Stimulated activated CD8-positive, alpha-beta memory T cell treated with anti-CD3 and anti-CD28 coated beads, Interleukin-2, amount 100 ng/mL, for 48 hours (primary cell): ENCODE measurements at places on chromosomes 5 and 9.

DNA sequence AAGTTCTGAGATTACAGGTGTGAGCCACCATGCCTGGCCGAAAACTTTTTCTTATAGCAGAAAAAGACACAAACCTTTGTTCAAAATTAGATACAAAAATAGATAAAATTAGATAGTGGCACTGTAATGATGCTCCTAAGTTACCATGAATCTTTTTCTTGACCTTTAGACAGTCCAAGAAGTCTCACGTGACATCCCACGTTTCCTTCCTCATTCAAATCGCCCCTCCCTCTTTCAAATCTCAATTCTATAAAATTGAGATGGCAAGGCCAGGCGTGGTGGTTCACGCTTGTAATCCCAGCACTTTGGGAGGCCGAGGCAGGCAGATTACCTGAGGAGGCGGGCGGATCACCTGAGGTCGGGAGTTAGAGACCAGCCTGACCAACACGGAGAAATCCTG lies 7.7 kb upstream of the ZCCHC10 start:
- DNase-seq = no peak

DNA sequence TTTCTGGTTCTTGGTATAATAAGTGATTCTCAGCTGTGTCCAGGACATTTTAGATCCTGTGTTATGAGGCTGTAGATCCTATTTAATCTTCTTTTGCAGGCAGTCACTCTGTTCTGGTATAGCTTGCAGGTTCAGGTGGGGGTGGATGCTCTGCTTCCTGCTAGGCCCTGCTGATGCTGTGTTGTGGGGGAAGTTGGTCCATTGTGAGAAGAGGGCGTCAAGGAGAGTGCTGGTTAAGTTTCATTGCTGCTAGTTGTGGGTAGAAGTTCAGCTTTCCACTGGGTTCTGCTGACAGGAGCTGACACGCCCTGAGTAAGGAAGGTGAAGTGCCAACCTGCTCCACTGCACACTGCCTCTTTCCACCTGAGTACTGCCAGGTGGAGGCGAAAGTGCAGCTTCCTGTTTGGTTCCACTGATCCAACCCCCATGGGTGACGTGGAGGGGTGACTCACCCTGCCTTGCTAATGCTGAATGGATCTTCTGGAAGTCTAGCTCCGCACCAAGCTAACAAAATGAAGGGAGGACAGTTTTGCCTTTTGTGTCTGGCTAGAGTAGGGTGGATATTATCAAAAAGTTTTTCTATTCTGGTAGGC lies 16.3 kb downstream of the NMRK1 start:
- DNase-seq = peak; percentile 20

DNA sequence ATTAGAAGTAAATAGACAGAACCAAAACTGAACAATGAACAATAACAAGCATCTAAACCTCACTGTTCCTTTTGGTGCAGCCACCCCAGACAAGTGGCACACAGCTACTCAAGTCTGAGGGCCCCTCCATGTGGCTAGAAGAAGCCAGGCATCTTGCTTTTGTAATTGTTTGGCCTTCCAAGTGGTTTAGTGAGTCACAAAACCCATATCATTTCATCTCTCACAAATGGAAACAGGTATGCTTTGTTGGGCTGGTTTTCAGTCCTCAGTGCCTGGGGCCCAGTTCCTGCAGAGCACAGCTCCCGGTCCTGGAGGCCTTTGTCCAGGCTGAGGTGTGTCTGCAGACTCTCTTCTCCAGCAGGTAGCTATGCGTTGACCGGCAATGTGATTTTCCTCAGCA lies 16.7 kb downstream of the PRLR start:
- DNase-seq = no peak

GRCh38 chr9:121369595-121370265 lies at the start of gene STOM:
STOM (minus strand) TSS chr9:121370250; CDS start chr9:121370187, 63 bp downstream.
- peak; percentile 40 for DNase-seq

GRCh38 chr5:105816961-105817360 lies 1853.8 kb downstream of the EFNA5 start:
- DNase-seq = no peak

DNA sequence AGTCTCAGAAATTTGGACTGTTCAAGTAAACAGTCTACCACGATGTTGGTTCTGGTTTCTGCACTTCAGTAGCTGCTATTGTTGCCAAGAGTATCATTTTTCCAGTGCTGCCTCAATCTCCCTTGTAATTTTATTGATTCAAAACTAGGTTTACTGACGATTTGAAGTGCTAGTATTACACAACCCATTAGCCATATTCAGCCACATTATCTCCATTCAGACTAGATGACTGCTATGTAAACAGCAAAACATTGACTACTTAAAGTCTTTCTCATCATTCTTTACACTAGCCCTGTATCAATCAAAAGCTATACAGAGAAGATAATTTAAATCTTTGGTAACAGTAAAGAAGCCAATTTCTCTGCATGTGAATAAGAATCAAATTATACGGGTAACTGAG lies 102.0 kb upstream of the TSLP start:
- DNase-seq = no peak

GRCh38 chr9:75372499-75373268 lies 284.4 kb downstream of the OSTF1 start:
- DNase-seq = no peak

- no peak for DNase-seq
Observed at GRCh38 chr5:23482642-23483041, 24.8 kb upstream of the PRDM9 start.

DNA sequence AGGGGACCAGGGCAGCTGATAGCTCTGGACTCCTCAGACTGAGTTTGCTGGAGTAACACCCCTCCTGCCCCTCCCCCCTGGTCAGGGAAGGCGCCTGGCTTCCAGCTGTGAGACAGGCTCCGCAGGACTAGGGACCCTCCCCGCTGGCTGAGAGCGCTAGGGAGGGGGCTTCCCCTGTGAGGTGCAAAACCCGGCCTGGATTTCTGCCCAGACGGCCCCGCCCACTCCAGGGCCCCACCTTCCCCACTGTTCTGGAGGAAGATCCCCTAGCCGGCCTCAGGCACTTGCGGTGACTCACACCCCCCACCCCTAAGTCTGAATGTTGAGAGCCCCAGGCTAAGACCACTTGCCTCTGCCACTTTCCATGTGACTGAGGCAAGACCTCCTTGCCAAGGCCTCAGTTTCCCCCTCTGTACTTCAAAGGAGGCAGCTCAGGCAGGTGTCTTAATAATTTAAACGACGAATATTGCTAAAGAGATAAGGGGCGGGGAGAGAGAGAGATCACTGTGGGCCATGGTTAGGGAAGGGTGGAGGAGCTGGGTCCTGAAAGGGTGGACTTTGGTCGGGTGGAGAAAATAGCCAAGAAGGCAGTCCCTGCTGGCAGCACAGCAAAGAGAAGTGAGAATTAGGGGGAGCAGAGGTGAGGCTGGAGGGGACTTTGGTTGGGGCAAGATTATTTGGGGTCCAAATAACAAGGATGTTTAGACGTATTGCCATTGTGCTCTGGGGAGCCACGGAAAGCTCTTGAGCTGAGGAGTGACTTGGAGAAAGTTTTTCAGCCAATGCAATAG lies 1.0 kb upstream of the DAB2IP start:
- peak; percentile 15 for DNase-seq

DNA sequence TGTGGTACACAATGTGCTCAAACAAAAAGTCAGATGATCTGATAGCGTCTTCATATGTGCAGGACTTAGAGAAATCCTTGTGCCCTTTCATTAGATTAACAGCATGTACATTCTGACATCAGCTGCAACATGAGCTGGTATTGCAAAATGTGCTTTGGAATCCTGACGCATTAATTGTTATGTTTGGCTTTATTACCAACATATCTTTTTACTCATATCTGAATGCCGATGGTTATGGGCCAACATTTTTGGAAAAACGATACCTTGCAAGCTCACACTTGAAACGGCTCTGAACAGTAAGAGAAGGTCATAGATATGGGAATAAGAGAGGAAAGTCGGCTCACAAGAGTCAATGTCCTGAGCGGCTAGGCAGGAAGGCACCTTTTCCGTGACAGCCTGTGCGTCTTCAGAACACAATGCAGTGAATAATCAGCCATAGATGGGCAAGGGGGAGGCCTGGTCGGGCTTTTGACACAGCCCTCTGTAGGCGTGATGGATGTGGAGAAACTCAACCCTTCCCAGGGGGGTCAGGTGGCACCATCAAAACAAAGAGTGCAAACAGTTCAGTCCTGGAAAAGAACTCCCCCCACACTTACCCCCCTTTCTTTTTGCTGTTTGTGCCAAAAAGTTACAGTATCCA lies 36.4 kb upstream of the GAS1 start:
- no peak for DNase-seq

- DNase-seq = no peak
Observed at GRCh38 chr5:161064781-161065180, 212.8 kb upstream of the ATP10B start.

DNA sequence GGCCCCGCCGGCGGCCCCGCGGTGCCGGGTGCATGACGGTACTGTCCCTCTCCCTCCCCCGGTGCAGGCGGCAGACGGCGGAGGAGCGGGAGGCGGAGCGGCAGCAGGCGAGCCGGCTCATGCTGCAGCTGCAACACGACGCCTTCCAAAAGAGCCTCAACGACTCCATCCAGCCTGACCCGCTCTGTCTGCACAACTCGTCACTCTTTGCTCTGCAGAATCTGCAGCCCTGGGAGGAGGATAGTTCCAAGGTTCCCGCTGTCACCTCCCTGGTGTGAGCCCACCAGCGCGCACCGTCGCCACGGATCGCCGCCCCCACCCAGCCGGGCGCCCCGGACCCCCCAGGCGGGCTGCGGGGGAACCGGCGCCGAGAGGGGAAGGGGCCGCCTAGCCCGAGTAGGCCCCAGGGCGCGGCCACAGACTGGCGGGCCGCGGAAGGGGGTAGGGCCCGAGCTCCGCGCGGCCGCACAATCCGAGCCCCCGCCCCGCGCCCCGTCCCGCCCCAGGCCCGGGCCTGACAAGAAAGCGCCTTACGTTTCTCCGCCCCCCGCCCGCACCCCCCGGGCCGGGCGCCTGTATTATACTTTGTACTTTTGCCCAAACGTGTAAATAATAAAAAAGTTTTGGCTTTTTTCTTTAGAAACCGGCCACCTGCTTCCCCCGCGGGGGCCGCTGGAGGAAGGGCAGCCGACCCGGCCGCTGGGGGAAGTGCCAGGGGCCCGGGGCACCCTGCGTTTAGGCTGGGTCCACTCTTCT lies 2.5 kb downstream of the TLX3 start:
- DNase-seq = no peak

DNA sequence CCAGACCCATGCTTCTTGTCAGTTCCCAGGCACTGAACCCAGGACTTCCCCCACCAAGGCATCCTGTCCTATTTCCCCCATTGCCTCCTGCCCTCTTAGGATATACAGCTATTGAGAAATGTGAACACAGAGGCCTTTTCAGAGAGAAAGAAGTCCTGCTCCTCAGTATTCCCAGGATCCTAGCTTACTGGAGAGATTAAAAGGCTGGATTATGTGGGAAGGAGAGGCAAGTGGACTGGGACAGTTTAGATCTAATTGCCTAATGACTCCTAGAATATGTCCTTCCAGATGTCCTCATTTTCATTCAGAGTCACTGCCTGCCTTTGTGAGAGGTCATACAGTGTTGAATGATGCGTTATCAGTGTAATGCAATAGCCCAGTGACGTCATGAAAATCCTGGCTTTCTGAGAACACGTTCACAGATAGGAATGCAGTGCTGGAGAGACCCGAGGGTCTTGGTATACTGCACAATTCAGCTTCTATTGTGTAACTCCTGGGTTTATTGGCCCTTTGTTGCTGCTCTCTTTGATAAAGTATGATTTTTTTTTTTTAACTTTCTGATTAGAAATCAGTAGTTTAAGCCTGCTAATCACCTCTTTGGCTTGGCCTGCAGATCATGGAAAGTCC lies 26.2 kb downstream of the WWC1 start:
- DNase-seq = no peak

- no peak for DNase-seq
Observed at GRCh38 chr9:103601287-103601686, 492.8 kb upstream of the SMC2 start.

DNA sequence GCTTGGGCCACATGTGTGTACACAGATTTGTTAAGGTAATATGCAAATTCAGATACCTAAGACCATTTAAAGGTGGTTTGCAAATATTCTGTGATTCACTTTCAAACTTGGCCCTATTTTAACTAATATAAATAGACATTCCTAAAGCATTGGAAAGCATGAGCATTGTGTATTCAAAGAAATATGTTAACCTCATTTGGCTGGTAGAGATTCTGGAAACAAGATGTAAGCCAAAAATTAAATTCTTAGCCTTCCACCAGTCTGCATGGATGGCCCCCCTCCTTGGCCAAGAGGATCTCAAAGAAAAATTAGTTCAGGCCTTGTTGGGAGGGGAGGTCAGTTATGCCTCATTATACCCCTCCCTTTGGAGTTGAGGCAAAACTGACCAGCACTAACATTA lies 38.7 kb upstream of the C6 start:
- DNase-seq = no peak

DNA sequence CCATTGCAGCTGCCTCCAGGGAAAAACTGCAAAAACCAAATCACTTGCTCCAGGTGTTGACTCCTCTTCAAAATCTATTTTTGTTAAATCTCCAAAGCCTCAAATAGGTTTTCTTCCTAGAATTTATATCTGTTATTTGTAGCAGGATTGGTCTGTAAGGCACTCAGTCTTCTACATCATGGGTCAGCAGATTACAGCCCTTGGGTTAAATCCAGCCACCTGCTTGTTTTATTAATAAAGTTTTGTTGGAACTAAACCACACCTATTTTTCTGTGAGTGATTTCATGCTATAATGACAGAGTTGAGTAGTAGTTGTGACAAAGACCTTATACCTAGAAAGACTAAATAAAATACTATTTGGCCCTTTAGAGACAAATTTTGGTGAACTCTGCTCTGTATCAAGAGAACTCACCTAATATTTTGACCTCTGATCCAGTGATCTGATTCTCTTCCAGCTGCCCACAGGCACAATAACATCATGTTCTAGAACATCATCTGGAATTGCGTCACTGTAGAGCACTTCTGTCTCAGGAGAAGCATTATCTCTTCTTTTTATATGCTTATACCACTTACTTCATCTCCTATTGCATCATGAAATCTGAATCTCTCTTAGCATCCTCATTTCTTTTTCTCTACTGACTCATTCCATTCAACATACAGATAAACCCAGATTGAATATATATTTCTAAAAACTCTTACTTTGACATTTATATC lies 130.1 kb downstream of the RPS23 start:
- no peak for DNase-seq

- DNase-seq = no peak
Observed at GRCh38 chr9:36415822-36416525, 15.9 kb upstream of the RNF38 start.

DNA sequence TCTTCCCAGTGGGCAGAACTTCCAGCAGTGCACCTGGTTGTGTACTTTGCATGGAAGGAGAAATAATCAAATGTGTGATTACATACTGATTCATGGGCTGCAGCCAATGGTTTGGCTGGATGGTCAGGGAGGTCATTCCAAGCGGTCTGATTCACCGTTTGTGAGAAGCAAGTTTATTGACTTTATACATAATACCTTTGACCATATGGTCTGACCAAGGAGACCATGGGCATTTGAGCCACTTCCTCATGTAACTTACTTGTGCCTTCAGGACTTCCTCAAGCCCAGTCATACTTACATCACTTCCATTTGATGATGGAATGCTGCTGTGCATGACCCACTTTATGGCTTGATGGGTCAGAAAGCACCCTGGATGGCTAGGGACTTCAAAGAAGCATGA lies 41.1 kb downstream of the DAP start:
- no peak for DNase-seq
